Glutamatergic neuron (in vitro differentiated cells): ENCODE measurements at places on chromosomes 7 and 10.

DNA sequence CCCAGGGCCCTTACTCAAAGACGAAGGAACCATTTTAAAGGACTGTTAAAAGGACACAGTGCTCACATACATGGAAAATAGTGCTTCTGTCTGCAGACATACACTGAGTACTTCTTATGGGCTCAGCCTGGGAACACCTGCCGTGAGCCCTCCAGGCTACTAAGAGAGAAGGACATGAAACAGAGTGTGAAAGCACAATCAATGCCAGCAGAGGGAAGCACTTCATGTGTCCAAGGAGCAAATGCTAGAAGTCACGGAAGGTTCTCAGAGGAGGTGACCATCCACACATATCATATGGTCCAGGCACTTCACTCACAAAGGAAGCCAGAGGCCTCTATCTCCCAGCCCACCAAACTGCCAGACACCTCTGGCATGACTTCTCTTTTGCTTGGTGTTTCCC is 15.5 kb downstream of the ELMO1 start:
- H3K27ac ChIP-seq = no peak overlapping the region
- H3K36me3 ChIP-seq = no peaks in the 10 kb centered on the region
- H3K4me1 ChIP-seq = peaks cover 7% of the 10 kb centered on the region

DNA sequence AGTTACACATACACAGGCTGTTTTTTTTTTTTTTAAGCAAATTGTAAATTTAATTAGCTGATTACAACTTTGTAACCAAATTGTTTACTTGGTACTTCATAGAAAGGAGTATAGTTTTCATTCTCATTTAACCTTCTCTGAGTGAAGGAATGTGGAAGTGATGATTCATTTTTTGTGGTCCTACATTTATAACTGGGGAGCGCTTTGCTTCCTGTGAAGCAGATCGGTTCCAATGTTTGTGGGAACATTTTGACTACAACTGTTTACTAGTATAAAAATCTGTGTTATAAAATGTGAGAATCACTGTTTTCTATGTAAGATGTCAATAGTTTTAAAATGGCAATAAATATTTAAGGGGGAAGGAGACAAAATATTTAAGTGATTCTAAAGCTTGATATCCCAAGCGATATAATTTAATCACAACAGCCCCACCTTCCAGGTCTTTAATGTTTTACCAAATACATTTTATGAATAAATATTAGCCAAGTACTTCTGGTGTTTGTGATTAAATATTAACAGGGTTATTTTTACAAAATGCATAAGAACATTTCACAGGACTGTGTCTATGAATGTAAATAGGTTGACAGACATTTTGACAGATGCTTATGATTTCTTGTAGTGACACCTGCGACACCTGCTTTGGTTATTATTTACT is 57.1 kb downstream of the NXPH1 start:
- H3K4me1 ChIP-seq = peaks cover 7% of the 10 kb centered on the region
- no peak overlapping the region for H3K27ac ChIP-seq
- peaks cover 8% of the 10 kb centered on the region for H3K36me3 ChIP-seq
- no peak overlapping the region for H3K4me3 ChIP-seq
- no peak for DNase-seq

- no peaks in the 10 kb centered on the region for H3K27me3 ChIP-seq
- no peak overlapping the region for H3K27ac ChIP-seq
- no peaks in the 10 kb centered on the region for H3K36me3 ChIP-seq
- no peak for DNase-seq
- H3K4me1 ChIP-seq = no peaks in the 10 kb centered on the region
These were observed 69.7 kb downstream of the MRC1 start for GRCh38 chr10:17878896-17879295.

- peaks cover 7% of the 10 kb centered on the region for H3K36me3 ChIP-seq
- H3K27ac ChIP-seq = no peak overlapping the region
- H3K4me1 ChIP-seq = no peaks in the 10 kb centered on the region
- no peak overlapping the region for H3K4me3 ChIP-seq
- no peak for DNase-seq
These were observed 10.0 kb downstream of the ZNF316 start for GRCh38 chr7:6647080-6647479.

GRCh38 chr10:10235003-10235402 is 782.7 kb upstream of the CELF2 start:
- no peak overlapping the region for H3K27ac ChIP-seq
- no peaks in the 10 kb centered on the region for H3K27me3 ChIP-seq
- H3K4me1 ChIP-seq = no peaks in the 10 kb centered on the region
- no peaks in the 10 kb centered on the region for H3K36me3 ChIP-seq
- no peak overlapping the region for H3K4me3 ChIP-seq
- DNase-seq = no peak

- H3K4me1 ChIP-seq = no peaks in the 10 kb centered on the region
- H3K27ac ChIP-seq = no peak overlapping the region
- H3K27me3 ChIP-seq = peaks cover 8% of the 10 kb centered on the region
These were observed 9.0 kb downstream of the RPEL1 start for GRCh38 chr10:103254538-103255325.

DNA sequence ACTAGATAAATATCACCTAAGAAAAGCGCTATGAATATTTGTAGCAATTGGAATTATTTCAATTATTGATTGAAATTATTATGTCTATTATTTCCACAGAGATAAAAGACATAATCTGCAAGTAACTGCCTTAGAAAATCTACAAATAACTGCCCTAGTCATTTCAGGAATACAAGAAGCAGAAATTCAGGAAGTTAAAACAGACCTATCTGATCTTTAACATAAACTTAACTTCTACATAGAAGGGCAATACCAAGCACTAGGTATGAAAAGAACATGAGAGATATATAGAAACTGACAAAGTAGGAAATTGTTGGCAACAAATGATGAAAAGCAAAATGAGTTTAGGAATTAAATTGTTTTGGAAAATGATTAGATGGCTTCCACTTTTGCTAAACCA is 31.8 kb upstream of the AKR1B10 start:
- H3K36me3 ChIP-seq = no peaks in the 10 kb centered on the region
- H3K4me1 ChIP-seq = no peaks in the 10 kb centered on the region
- H3K4me3 ChIP-seq = no peak overlapping the region
- H3K27ac ChIP-seq = no peak overlapping the region
- DNase-seq = no peak

DNA sequence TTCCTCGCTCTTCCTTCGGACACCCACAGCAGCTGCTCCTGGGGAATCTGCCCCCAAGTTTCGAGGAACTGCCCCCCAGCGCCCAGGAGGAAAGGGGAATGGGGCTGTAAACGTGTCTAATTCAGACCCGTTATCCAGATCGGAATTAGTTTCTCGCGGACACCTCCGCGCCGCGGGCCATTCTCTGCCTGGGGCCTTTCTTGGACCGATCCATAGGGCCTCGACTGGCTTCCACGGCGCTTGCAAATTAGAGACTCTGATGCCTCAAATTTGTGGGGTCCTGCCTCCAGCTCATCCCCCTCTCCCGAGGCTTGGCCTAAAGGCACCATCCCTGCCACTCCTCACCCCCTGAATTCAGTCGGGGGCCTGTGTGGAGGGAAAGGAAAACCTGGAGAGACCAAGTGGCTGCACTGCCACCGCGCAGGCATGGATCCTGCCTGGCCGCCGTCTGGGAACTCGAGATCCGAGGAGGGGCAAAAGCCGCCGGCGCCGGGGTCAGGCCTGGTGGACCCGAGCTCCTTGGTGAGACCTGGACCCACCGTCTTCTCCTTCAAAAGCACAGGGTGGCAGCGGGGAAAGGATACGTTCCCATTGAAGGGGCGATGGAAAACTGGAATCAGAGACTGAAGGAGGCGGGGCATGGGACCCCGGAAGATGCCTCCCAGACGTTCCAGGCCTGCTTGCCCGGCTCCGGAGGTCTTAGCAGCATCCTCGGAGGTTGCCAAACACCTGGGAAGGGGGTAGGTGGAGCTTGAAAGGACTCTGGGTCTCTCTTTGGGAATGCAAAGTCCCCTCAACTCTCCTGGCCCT is 13.7 kb downstream of the LBX1 start:
- H3K27me3 ChIP-seq = peaks cover 29% of the 10 kb centered on the region
- no peak overlapping the region for H3K4me3 ChIP-seq
- H3K4me1 ChIP-seq = peaks cover 10% of the 10 kb centered on the region
- peak; percentile 37 for DNase-seq
- no peaks in the 10 kb centered on the region for H3K36me3 ChIP-seq

- H3K36me3 ChIP-seq = no peaks in the 10 kb centered on the region
- H3K4me1 ChIP-seq = peaks cover 6% of the 10 kb centered on the region
- H3K27me3 ChIP-seq = no peaks in the 10 kb centered on the region
- H3K4me3 ChIP-seq = no peak overlapping the region
These were observed 120.9 kb downstream of the CACNB2 start for GRCh38 chr10:18261063-18261610.

GRCh38 chr10:15216700-15217099 is 48.2 kb upstream of the NMT2 start:
- H3K27ac ChIP-seq = no peak overlapping the region
- peaks cover 9% of the 10 kb centered on the region for H3K36me3 ChIP-seq
- H3K4me1 ChIP-seq = peaks cover 51% of the 10 kb centered on the region
- no peak overlapping the region for H3K4me3 ChIP-seq

- peaks cover 3% of the 10 kb centered on the region for H3K27me3 ChIP-seq
- H3K4me3 ChIP-seq = no peak overlapping the region
- no peak for DNase-seq
These were observed 29.4 kb downstream of the CFAP46 start for GRCh38 chr10:132912713-132913558.

DNA sequence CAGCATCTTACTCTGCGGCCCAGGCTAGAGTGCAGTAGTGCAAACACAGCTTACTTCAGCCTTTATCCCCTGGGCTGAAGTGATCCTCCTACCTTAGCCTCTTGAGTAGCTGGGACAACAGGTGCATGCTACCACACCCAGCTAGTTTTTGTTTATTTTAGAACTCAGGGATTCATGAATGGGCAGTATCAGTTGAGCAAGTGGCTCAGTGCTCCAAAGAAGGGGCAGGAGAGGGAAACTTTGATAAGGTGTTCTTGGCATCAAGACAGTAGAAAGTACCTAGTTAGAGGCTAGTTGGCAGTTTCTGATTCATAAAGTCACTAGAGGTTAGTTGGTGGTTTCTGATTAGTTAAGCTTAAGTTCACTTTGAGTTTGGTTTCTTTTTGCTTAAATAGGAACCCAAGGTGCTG is 18.4 kb downstream of the TRIM24 start:
- H3K27me3 ChIP-seq = no peaks in the 10 kb centered on the region
- no peak overlapping the region for H3K4me3 ChIP-seq
- DNase-seq = no peak
- peaks cover 12% of the 10 kb centered on the region for H3K4me1 ChIP-seq

DNA sequence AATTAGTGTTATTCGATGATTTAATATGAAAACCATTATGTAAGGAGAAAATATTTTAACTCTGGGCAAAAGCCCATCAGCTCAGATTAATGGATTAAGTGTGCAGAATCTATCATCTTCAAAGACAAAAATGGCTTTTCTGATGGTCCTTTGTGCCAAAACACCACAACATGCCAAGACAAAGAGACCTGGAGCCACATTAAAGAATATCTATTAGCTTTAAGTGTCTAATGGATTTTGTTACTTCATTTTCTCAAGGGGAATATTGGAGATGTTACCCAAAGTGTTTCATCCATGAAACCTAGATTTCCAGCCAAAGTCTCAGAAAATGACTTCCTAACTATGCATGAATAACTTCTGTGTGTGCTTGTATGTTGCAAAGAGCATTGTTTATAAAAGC is 57.3 kb downstream of the MKX start:
- no peak overlapping the region for H3K27ac ChIP-seq
- DNase-seq = no peak
- H3K27me3 ChIP-seq = no peaks in the 10 kb centered on the region

DNA sequence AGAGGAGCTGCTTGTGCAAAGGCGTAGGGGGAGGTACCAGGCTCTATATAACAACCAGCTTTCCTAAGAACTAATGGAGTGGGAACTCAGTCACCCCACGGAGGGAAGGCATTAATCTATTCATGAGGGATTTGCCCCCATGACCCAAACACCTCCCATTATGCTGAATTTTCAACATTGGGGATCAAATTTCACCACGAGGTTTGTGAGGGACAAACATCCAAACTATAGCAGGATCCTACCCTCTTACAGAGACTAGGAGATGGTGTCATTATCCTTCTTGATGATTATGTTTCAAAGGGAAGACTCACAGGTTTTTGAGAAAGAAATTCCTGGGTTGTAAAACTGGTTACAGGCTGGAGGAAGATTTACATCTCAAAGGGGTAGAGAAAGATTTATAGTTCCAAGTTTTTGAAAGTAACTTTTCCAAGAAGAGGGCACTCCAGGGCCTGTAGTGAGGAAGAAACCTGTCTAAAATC is 295.0 kb upstream of the DKK1 start:
- peaks cover 13% of the 10 kb centered on the region for H3K36me3 ChIP-seq
- no peak for DNase-seq
- H3K4me1 ChIP-seq = peaks cover 14% of the 10 kb centered on the region
- no peak overlapping the region for H3K4me3 ChIP-seq
- H3K27ac ChIP-seq = no peak overlapping the region

DNA sequence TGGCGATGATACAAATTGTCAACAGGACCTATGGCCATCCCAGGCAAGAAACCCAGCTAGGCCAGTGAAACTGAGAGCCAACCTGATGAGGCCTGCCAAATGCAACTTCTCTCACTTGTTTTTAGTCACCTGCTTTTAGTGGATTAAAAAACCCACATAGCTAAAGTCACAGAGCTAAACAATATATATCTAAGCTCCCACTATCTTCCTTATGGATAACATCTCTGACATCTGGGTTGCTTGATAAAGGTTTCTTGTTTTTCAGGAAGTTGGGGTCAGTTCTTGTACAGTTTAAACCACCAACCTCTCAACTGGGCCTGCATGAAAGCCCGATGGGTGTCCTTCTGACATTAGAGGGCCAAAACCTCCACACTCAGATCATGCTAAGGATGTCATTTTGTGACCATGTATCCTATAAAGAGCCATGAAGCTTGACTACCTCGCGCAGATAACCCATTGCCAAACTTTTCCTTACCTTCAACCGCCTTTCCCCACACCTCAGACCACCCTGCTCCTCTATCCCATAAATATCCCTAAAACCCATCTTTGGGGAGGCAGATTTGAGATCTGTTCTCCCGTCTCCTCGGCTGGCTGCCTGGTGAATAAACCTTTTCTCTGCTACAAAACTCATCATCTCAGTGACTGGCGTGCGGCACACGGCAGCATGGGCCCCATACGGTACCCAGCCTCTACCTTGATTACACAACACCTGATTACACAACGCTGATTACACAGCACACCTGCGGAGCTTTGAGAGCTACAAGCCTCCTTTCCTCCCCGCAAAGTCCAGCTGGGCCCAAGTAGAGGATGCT is 797 bp upstream of the STMP1 start:
- peak overlapping the region; percentile 83 for H3K27ac ChIP-seq
- peaks cover 8% of the 10 kb centered on the region for H3K27me3 ChIP-seq
- peaks cover 3% of the 10 kb centered on the region for H3K4me1 ChIP-seq
- peak overlapping the region; percentile 81 for H3K4me3 ChIP-seq
- no peak for DNase-seq

DNA sequence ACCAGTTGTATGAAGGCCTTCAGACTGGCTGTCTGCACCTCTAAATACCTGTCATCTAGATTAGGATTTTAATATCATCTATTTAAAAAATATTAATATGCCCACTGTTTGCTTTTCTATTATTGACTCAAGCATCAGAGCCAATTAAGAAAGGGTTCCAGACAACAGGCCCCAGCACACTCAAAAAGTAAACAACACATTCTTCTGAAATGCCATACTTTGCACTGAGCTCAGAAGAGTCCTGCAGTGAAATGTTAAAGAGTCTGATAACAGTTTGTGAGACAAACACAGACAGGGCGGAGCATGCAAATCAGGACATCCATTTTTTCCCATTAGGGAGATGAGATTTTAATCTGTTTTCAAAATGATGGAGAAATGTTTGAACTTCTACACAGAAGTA is 45.9 kb upstream of the KLF6 start:
- peaks cover 16% of the 10 kb centered on the region for H3K4me1 ChIP-seq
- no peak overlapping the region for H3K27ac ChIP-seq
- H3K36me3 ChIP-seq = no peaks in the 10 kb centered on the region
- H3K27me3 ChIP-seq = peaks cover 3% of the 10 kb centered on the region
- no peak overlapping the region for H3K4me3 ChIP-seq
